Activated naive CD8-positive, alpha-beta T cell treated with anti-CD3 and anti-CD28 coated beads, Interleukin-2, amount 10 ng/mL, durations not matched to agents 7 days and 5 days (primary cell): ENCODE measurements at places on chromosomes 1 and 21. TPM values are rescaled to one million over a fixed set of nuclear protein-coding genes. Genes with fewer than 3 reads are reported as not detected.
A peak's percentile ranks its signal among the peaks of the same experiment; 100 is the strongest.

OR2L13 gene
- not detected for total RNA-seq

SLC2A5 gene
- not detected for total RNA-seq

PTPRF gene
- total RNA-seq, result 1.8 TPM

DNA sequence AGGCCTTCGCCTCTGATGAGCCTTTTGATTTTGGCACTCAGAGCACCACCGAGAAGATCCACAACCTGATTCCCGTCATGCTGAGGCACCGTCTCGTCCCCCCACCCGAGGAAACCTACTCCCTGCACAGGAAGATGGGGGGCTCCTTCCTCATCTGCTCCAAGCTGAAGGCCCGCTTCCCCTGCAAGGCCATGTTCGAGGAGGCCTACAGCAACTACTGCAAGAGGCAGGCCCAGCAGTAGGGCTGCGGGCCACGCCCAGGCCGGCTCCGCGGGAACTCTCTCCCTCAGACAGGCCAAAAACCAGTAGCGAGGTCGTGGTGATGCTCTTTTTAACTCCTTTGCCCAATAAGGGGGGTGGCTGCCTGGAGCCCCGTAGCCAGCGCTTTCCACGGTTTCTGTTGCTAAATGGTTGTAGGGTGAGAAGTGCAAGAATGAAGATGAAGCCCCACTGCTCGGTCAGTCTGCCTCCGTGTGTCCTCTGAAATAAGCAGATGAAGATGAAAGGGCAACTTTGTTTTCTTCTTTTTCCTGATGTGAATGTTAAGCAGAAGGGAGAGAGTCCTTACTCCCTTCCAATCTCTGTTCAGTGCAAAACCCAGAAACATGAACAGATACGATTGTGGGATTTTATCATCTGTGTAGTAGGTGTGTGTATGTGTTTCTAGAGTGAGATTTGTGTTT, 46.5 kb downstream of the COQ8A start:
- no peak for DNase-seq

DNA sequence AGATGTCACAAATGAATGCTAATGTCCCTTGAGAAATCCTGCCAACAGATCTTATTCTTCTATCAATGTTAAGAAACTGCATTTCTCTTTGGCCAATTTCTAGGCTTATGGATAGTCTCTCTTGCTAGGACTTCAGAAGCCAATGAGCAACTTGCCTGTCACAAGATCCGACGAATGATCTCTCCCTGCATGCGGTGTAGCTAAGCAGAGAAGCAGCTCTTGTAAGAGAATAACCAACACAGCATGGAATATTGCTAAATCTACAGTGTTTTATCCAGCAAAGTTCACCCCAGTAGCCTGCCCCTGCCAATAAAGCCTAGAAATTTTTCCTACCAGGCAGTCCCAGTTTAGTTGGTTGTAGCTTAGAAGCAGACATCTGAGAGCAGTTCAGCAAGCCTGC, 2.1 kb upstream of the SLC44A5 start:
- no peak for DNase-seq

GRCh38 chr1:3594706-3595377, 16.5 kb downstream of the MEGF6 start:
- no peak for DNase-seq

GRCh38 chr1:17207046-17207445, 2.1 kb downstream of the PADI1 start:
- DNase-seq, result no peak

- DNase-seq, result no peak
These were observed 162.8 kb downstream of the PRDM16 start for GRCh38 chr1:3231826-3232225.

- no peak for DNase-seq
These were observed 401.3 kb downstream of the KIF26B start for GRCh38 chr1:245556057-245556456.

DNA sequence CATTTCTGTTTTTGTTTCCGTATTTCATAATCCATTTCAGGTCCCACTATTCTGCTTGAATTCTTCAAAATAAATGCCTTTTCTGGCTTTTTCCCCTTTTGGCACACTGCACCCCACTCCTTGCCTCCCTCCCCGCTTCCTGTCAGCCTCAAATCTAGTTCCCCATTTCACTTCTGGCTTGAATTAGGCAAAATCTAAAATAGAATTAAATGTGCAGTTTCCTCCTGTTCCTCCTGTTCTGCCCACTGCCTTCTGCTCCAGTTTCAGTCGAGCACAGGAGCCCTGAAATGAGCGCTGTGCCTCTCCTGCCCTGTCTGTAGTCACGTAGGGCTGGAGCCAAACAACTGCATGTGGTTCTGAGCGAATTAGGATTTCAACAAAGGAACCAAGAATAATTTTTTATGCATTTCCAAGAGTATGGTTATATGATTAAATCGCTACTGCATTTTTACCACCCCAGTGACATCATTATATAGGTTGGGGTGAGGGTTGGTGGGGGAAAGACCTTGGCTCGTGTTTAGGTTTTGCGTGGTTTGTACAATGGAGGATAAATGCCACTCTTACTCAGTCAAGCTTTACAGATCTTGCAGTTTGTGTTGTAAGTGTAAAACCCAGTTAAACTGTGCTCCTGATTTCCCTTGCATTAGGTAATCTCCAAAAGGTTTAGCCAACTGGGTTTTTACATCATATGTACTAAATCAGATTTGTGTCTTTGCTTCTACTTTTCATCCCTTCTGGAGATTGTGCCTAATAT, 114.9 kb downstream of the VPS13D start:
- DNase-seq, result no peak

- no peak for DNase-seq
These were observed 6.1 kb downstream of the B3GALT6 start for GRCh38 chr1:1237874-1238701.

DNA sequence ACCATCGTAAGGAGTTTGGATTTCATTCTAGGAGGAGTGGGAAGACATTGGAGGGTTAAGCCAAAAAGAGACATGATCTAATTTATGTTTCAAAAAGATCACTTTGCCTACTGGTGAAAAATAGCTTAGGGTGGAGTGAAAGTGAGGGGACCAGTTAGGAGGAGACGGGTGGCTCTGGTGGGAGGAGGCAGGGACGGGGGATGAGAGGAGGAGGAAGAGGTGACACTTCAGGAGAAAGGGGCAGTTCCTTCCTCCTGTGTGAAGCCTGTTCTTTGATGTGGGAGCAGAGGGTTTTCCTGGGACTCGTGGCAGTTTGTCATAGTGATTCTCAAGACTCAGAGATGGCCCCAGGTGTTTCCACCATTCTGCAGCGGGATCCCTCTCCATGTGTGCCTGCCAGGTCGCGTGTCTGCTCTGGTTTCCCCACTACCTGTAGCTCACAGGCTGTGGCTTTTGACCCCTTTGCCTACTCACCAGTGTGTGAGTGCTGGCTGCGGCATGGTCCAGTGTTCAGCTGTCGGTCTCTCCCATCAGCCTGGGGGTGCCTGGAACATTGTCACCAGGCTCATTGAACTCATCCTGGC, 102.4 kb downstream of the CNIH3 start:
- peak; percentile 40 for DNase-seq

DNA sequence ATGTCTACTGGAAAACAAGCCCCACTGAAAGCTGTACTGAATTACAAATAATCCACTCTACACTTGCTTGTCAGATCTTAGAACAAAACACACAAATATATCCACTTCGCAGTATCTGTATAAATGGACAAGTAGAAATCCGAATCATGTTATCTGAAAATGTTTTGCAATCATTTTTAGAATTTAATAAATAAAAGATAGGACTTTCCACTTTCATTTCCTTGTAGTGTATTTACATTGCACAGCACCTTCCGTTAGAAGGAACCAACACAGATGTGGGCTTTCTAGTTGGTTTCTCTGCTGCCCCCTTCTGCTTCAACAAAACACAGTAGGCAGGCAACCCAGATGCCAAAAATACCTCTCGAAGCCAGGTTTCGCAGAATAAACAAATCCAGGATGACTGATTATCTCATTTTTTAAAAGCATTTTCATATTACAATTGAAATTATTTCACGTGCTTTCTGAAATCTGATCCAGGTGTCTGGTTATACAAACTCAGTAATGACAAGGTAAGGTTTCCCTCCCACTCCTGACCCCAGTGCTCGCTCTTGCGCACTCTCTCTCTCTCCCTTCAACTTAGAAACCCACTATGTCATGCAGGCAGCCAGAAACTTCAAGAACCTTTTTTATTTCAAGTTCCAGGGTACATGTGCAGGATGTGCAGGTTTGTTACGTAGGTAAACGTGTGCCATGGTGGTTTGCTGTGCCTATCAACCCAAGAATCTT, 389.9 kb downstream of the SMYD3 start:
- no peak for DNase-seq

DNA sequence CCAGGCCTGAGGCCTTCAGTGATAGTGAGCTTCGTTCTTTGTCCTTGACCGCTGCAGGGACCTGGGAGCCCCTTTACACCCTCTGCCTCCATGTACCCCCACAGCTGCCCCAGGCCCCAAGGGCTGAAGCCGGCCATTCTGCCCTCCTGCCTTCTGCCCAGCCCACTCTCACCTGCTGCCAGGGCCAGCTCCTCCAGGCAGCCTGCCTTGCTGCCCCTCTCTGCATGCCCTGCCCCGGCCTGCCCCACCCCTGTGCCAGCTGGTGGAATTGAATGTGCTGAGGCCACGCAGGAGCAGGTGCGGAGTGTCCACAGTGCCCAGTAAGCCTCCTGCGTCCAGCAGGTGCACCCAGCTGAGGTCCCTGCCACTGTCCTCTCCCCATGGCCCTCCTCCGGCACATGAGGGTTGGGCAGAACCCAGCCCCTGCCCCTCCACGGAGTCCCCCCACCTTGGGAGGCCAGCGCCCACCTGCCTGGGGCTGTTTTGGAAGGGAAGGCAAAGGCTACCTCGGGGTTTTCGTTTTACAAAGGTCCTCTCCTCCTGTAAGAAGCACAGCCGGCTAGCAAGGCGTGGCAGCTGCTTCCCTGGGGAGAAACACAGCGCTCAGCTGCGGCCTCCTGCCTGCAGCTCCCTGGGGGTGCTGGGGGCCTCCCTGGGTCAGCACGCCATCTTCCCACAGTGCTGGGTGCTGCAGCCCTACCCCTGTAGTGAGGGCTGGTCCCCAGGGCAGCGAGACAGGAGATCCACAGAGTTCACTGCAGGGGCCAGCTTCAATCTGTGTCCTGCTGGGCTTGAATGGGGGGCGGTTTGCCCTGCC, 21.0 kb downstream of the MMEL1 start:
- DNase-seq, result no peak
